ENCODE measurements at places on chromosomes 5 and 9.

DNA sequence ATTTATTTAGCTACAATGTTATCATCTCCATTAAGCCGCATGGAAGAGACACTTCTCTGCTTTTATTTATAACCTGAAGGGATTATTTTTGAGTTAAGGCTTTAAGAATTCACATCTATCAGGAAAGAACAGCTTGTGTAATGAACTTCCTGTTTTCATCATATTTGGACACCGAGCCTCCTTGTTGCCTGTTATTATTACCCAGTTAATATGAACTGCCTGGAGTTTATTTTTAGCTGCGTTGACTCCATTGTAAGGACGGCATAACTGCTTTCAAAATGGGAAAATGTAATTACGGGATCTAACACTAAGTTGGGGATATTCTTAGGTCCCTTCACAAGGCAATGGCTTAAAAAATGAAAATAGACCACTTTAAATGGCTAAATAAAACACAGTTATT, 89.0 kb upstream of the NR4A3 start:
- DNase-seq, result no peak

- DNase-seq, result no peak
These were observed 2.6 kb upstream of the PLAA start for GRCh38 chr9:26949637-26950069.

GRCh38 chr5:178781936-178782335, 51.5 kb upstream of the ZNF354A start:
- no peak for DNase-seq

DNA sequence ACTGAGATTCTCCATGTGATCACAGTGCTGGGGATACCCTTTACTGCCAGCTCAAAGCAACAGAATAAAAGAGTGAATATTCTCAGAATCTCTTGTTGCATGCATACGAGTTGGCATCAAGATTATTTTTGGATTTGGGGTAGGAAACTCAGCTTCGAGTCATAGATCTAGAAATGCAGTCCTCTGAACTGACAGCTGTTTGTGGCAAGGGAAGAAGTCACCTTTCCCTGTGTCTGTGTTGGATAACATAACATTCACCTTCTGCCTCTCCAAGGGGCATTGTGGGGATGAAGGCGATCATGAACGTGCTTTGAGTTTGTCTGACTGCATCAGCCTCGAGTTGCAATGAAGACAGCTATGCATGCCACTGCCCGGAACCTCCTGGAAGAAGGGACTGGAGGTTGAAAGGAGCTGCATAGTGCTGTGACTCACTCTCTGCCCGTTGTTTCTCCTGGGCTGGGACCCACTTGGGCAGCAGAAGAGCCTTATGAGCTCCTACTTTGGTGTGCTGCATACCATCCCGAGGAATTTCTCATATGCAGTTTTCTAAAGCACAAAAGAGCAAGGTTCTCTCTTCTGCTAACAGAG, 231.7 kb downstream of the ARHGAP26 start:
- DNase-seq, result peak; percentile 55

GRCh38 chr9:3736161-3736560, 210.4 kb upstream of the RFX3 start:
- no peak for DNase-seq

- DNase-seq, result no peak
These were observed 26.5 kb downstream of the ANKRD33B start for GRCh38 chr5:10590226-10590999.

- no peak for DNase-seq
These were observed 59.9 kb downstream of the NSUN2 start for GRCh38 chr5:6572825-6573380.

GRCh38 chr5:59351076-59351794, 542.3 kb downstream of the PDE4D start:
- no peak for DNase-seq

GRCh38 chr9:113998525-113999255, 79.4 kb downstream of the AMBP start:
- DNase-seq, result no peak

- DNase-seq, result no peak
These were observed 411 bp upstream of the MAT2B start for GRCh38 chr5:163505049-163505367.

- DNase-seq, result peak; percentile 9
These were observed 65.2 kb upstream of the RNF130 start for GRCh38 chr5:180136630-180137381.

DNA sequence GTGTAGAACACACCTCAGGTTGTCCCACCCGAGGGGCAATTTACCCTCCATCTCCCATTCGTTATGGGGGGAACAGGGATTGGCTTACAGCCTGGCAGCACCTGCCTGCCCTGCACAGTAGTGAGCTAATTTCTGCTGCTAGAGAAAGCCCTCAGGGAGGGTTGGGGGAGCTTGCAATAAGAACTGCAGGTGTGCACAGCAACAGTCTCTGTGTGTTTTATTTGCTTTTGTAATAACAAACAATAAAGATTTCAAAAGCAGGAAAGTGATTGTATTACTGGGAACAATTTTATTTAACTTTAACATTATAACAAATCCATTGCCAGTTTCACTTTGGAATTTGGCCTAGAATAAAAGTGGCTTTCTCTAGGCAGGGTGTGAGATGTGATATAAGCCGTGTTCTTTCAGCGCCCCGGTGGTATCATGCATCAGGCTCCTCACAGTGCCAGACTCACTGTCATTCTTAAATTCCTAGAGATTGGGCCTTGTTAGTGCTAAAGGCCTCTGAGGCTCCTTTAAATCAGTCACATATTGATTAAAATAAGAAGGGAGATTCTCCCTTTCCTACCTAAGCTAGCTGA, 81.1 kb downstream of the RMI1 start:
- DNase-seq, result no peak

GRCh38 chr5:157232706-157233105, 33.2 kb upstream of the CYFIP2 start:
- DNase-seq, result no peak

DNA sequence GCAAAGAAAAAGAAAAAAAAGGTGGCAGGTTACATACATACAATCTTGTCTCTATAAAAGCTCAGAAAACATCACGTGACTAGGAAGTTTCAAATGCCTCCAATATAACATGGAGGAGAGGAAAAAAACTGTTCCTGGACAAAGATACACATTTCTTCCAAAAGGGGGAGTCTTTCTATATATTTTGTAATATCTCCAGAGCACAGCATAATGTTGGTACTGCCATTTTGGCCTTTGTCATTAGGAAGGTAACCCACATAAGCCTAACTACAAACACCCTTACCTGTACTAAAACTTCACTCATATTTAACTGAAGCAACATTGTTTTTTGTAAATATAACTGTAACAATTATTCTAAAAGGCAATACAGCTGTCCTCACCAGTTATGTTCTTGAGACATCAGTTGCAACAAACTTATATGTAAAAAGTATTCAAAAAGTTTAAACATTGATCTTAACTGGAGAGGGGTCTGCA, 1.2 kb upstream of the BTF3 start:
- no peak for DNase-seq

DNA sequence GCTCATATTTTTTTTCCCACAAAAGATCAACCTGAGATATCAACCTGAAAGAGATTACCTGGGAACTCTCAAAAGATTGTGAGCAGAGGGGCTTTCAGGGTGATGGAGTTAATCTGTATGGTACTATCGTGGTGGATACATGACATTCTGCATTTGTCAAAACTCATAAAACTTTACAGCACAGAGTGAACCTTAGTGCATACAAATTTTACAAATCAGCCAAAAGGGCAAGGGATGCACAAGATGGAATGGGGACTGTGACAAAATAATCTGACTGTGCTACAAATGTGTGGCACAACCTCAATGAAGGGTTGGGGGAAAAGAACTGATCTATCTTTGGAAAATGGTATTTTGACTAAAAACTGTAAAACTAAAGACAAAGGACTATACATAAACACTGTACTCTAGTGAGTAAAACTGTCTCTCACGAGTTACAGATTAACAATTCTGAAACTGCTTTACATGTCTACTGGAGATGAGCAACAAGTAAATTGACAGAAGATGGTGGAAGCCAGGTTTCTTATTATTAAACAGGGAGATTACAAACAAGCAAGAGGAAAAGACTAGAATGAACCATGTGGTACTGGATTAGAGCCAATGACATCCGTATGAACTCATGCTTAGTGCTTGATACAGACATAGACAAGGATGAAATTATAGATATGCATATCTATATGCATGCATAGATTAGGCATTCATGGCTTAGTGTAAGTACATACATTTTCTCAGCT, 24.8 kb upstream of the RLN1 start:
- no peak for DNase-seq

GRCh38 chr5:77644371-77645157, 6.1 kb upstream of the OTP start:
- DNase-seq, result no peak

GRCh38 chr9:19117039-19117716, 10.1 kb downstream of the PLIN2 start:
- DNase-seq, result no peak

GRCh38 chr5:640461-641330, 28.6 kb downstream of the CEP72 start:
- no peak for DNase-seq

GRCh38 chr5:170440771-170441392, 51.7 kb upstream of the KCNMB1 start:
- DNase-seq, result no peak

DNA sequence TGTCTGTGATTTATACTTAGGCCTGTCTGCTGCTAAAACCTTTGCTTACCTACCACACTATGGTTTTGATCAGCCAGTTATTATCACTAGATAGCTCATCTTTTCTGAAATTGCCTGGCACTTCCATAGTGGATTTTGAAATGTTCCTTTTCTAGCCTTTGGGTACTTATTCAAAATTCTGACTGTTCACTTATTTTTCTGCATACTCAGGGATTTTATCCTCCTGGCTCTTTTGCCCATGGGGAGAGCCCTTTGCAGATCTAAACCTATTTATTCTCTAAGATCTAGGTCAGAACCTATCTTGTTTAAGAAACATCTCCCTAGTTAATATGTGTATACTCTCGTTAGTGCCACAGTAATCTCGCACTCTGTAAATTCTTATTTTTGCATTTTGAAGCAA, 103.5 kb upstream of the C9orf72 start:
- DNase-seq, result no peak

- no peak for DNase-seq
These were observed 2.1 kb downstream of the TLN1 start for GRCh38 chr9:35729700-35730485.

- DNase-seq, result no peak
These were observed 12.0 kb downstream of the GPSM1 start for GRCh38 chr9:136339173-136339957.

- no peak for DNase-seq
These were observed 416.0 kb downstream of the MAN2A1 start for GRCh38 chr5:110105692-110106091.

DNA sequence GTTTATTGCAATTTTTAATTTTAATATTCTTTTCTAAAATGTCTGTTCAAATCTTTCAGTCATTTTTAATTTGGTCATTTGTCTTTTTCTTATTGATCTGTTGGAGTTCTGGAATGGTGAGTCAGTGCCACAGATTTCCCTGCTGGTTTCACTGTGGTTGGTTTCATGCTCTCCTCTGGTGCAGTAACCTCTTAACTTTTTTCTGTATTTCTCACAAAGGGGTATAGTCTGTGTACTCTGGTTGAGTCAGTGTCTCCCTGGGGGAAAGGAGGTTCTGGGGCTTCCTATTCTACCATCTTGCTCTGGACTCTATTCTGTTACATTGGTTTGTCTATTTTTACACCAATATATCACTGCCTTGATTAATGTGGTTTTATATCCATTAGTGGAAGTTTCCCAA, 178.8 kb downstream of the CSNK1G3 start:
- DNase-seq, result no peak

DNA sequence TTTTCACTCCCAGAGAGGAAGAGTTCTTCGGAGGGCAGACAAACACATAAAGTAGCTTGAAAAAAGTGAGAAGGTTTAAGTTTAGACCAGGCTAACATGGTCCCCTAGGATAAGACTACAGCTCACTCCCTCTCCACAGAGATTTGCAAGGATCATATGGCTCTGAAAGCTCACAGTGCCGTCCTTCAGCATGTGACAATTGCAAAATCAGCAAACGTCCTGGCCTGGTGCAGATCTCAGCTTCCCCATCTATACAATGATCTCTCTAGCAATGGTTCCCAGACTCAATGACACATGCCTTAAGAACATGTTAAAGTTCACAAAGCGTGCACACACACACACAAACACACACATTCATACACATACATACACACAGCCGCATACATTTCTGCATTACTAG, 327.6 kb downstream of the ACTL7B start:
- no peak for DNase-seq

DNA sequence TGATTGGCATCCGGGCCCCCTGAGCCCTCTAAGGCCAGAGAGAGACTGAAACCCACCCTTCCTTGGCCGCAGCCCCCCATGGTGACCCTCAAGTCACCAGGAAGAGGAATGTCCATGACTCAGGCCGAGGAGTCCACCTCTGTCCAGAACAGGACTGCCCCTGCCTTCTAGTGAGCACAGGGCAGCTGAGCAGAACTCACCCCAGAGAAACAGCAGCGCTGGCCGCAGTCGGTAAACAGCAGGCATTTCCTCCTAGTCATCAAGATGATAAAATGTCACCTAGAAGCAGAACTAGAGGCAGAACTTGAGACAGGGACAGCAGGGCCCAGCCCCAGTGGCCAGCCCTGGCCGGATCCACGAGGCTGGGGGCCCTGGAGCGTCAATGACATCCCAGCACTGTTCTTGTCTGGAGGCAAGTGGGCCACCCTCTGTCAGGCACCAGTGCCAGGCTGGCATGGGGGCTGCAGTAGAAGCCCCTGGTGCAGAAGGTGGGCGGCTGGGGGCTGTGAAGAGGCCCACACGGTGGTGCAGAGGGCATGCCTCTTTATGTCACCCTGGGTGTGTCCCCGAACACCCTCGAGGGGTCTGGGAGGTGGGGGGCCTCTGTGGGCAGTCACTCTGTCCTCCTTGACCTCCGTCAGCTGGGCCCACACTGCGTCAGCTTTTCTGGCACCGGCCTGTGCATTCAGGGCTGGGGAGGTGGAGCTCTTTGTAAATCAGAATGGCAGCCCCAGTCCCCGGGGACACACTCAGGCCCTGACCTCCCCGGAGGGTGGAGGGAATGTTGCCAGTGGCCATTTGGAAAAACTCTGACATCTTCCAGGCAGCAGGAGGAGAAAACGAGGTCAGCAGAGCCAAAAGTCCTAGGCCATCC, 83.0 kb downstream of the NTNG2 start:
- DNase-seq, result no peak

GRCh38 chr9:18496256-18497000, 22.5 kb downstream of the ADAMTSL1 start:
- no peak for DNase-seq

DNA sequence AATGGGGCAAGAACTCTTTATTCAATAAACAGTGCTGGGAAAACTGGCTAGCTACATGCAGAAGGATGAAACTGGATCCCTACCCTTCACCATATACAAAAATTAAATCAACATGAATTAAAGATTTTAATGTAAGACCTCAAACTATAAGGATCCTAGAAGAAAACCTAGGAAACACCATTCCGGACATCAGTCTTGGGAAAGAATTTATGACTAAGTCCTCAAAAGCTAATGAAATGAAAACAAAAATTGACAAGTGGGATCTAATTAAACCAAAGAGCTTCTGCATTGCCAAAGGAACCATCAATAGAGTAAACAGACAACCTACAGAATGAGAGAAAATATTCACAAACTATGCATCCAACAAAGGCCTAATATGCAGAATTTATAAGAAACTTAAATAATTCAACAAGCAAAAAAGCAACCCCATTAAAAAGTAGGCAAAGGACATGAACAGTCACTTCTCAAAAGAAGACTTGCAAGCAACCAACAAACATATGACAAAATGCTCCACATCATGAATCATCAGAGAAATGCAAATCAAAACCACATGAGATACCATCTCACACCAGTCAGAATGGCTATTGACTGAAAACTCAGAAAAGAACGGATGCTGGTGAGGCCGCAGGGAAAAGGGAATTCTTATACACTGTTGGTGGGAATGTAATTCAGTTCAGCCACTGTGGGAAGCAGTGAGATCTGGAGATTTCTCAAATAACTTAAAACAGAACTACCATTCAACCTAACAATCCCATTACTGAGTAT, 104.3 kb upstream of the MAP3K1 start:
- no peak for DNase-seq
